ENCODE measurements at places on chromosomes 4 and X.
A peak's percentile ranks its signal among the peaks of the same experiment; 100 is the strongest.

DNA sequence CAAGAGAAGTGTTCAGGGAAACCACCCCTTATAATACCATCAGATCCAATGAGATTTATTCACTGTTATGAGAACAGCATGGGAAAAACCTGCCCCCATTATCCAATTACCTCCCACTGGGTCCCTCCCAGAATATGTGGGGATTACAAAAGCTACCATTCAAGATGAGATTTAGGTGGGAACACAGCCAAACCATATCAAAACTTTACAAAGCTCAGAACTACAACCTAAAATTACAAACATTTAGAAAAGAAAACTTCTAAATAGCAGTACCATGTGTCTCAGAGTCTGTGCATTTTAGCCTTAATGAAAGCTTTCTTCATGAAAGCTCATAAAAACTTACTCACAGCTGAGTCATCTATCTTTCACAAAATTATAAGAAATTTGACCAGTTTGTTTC is 1442.8 kb upstream of the PCDH7 start:
- no peak for DNase-seq

GRCh38 chr4:15459706-15460105 is 10.0 kb upstream of the CC2D2A start:
- DNase-seq, result no peak

DNA sequence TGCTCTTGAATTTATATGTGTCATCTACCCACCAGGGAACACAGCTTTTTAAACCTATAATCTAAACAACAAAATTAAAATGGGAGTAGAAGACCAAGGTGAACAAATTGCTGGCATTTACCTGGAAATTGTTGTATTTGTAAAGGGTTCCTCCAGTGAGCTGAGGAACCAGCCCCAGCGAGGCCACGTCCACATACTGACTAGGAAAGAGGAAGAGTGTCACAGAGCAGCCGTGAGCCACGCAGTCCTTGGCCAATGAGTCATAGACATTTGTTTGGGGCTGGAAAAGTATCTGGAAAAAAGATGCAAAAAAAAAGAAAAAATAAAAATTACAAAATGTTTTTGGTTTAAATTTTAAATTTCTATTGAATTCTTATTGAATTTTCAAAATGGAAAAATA is 58.7 kb downstream of the METTL14 start:
- DNase-seq, result no peak

GRCh38 chr4:68693325-68694075 is 23.0 kb upstream of the UGT2B15 start:
- DNase-seq, result no peak

GRCh38 chrX:87006561-87006960 is 511.0 kb upstream of the KLHL4 start:
- no peak for DNase-seq

GRCh38 chr4:152870606-152871005 is 65.5 kb upstream of the FHDC1 start:
- DNase-seq, result no peak

DNA sequence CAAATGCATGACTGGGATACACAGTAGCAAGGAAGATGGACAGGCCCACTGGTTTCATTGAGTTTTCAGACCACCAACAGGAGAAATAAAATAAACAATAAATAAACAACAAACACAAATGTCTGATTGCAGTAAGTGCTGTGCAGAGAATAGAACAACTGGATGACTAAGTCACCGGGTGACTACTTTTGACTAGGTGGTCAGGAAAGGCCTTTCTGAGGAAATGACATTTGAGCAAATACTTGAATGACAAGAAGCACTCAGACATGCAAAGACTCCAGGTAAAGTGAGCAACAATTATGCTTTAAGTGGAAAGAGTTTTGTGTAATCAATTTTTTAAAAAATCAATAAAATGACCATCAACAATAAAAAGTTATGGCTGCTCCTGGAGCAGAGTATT is 137.7 kb downstream of the BTC start:
- DNase-seq, result no peak

DNA sequence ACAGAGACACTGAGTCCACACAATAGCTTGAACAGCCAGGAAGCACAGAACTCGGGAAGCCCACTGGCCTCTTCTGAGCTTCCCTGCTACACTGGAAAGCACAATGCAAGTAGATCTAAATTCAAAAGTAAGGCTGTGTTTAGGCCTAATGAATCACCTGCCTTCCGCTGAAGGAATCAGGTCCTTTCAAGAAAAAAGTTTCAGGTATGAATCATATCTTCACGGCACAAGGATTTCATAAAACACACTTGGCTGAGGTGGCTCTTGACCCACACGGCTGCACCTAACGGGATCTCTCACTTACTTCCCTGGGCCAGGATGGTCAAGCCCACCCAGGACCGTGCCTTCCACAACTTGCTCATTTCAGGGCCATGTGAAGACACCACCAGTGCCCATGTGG is 59.3 kb downstream of the IRF2 start:
- DNase-seq, result no peak

DNA sequence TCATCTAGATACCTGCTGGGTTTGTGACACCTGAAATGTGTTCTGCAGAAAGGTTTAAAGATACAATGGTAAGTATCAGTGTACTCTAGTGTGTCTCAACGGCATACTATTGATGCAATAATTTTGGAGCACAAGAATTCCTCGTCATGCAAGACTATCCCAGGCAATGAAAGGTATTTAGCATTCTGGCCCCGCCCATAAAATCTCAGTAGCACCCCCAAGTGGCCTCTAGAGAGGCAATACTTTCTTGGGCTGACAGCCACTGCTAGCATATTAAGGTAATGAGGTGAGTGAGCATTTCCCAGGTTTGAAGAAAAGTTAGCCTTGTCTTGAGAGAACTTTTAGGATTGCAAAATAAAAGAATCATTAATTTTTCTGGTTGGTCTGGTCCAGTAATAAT is 24.0 kb downstream of the TAB3 start:
- no peak for DNase-seq

GRCh38 chr4:8422786-8423185 is 17.7 kb downstream of the ACOX3 start:
- no peak for DNase-seq

GRCh38 chr4:183098723-183099536 is at the start of gene WWC2:
Gene WWC2 (plus strand): TSS chr4:183099257. CDS start chr4:183099492, 235 bp downstream.
- peak; percentile 89 for DNase-seq

DNA sequence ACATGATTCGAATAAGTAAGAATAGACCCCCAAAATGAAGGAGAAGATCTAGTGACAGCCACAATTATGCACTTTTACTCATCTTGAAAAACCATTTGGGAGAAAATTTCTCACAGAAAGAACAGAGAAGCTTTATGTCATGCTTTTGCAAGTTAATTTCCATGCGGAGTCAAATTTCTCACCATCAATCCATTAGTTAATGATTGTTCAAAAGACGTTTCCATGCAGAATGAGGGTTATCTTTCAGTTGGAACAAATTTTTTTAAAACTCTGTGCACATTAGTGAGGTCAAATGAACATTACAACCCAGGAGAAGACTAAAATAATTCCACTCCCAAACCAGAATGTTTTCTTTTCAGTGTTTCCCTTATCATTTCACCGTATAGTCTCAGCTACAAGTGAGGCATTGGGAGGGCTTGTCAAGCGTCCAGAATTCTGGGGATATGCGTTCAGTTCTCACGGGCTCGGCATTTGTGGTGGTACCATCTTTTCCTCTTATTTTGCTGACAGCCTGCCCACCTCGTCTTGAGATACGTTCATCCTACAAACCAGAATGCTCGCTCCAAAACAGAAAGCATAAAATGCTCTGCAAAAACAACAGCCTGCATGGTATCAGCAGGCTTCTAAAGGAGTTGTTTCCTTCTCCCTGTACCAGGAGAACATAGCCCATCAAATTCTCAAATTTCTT is 130.8 kb upstream of the TBL1X start:
- no peak for DNase-seq

GRCh38 chrX:100696699-100697351 is 35.1 kb downstream of the SYTL4 start:
- no peak for DNase-seq
